ENCODE measurements at places on chromosomes 2 and 18.

- DNase-seq, result peak; percentile 49
Measured at GRCh38 chr2:181456660-181457120, 496 bp upstream of the ITGA4 start.

DNA sequence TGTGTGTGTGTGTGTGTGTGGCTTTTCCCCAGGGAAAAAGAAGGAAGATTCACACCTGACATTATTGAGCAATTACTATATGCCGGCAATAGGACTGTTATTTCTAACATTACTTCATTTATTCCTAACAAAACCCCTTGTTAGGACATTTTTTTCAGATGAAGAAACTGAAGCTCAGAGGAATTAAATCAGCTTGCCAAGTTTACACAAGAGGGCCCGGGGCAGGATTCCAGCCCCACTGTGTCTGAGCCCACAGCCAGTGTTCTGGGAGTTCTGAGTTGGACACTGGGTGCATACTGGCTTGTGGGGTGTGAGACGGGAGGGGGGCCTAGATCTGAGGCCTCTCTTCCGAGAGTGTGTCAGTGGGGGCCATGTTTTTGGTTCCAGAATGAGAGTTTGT, 9.9 kb downstream of the TOGARAM2 start:
- DNase-seq, result no peak

DNA sequence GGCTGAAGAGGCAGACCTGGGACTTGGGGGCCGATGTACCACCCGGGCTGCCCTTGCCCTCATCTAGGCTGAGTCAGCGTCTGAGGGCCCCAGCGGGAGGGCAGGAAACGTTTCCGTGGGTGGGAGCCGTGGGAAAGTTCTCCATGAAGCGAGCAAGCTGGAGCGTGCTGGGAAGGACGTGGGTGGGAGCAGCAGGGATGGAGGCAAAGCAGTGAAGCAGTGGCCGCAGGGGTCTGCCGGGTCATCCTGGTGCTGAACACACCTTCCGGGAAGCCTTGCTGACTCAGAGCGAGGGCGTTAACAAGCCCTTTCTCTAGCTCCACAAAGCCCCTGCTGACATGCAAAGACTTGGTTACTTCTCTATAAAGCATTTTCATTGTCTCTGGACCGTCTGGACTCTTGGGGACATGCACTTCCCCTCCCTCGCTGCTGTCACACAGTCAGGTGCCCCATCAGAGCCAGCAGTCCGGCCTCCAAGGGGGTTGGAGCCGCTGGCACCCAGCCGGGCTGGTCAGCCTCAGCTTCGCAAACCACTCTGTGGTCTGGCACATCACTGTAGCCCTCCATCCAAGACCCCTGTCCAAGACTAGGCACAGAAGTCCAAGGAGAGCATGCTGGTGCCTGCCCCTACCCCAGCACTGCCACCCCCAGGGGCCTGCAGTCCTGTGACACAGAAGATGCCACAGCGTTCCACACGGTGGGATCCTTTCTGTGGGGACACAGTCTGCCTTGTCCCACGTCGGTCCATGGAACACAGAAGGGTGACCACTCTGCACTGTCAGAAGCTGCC, 115.1 kb upstream of the GPC1 start:
- DNase-seq, result no peak

DNA sequence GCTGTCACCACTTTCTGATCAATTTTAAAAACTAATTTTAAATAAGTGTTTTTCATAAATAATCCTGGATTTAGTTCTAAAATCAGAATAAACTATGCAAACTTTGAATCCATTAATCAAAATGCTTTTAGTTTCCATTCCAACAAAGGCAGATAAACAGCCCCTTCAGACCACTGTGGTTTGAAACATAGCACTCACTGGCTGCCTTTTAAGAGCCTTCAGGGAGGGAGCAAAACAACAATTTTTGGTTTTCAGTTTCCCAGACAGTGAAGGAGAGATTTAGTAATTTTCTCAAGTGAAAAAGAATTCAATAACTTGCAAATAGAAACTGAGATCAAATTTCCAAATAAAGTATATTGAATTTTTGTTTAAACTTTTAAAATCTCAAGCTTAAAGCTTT, 46.1 kb downstream of the CDK15 start:
- no peak for DNase-seq

GRCh38 chr18:22466608-22467395, 49.1 kb upstream of the CTAGE1 start:
- no peak for DNase-seq
